ACHN (cell line): ENCODE measurements at places on chromosomes 1 and 21.
A peak's percentile ranks its signal among the peaks of the same experiment; 100 is the strongest.

- no peak for DNase-seq
These were observed 96.0 kb downstream of the ASH1L start for GRCh38 chr1:155466617-155466972.

DNA sequence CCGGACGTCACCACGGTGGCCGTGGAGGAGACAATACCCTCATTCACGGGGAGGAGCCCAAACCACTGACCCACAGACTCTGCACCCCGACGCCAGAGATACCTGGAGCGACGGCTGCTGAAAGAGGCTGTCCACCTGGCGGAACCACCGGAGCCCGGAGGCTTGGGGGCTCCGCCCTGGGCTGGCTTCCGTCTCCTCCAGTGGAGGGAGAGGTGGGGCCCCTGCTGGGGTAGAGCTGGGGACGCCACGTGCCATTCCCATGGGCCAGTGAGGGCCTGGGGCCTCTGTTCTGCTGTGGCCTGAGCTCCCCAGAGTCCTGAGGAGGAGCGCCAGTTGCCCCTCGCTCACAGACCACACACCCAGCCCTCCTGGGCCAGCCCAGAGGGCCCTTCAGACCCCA is 7.0 kb downstream of the TNFRSF14 start:
- no peak for DNase-seq

DNA sequence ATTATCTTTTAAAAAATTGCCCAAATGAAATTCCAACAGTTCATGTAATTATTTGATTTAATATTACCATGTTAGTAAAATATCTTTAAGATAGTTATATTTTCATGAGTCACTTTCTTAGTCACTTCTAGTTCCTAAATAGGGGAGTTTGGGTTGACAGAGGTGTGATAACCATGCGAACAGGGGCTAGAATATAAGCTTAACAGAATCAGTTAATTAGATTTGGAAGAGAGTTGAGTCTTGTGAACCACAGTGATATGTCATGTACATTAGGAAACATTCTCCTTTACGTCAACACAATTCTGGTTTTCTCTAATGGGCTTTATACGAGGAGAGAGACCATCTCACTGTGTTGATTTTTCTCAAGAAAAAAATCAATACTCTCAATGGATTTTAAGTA is 64.8 kb upstream of the ZNF281 start:
- no peak for DNase-seq

GRCh38 chr1:80566123-80566522 is 1234.6 kb upstream of the ADGRL2 start:
- no peak for DNase-seq

GRCh38 chr1:85195703-85196102 is 5.1 kb downstream of the SYDE2 start:
- DNase-seq: no peak

DNA sequence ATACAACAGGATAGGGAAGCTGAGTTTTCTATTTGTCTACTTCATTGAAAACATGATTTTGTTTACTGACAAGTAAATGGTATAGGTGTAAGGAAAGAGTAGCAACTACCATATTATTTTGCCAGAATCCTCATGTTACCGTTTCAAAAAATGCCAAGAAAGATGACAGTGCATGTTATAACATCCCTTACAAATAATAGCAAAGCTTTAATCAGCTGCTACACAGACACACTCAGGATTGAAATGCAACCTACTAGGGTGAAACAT is 331.5 kb downstream of the CHRM3 start:
- DNase-seq: no peak

DNA sequence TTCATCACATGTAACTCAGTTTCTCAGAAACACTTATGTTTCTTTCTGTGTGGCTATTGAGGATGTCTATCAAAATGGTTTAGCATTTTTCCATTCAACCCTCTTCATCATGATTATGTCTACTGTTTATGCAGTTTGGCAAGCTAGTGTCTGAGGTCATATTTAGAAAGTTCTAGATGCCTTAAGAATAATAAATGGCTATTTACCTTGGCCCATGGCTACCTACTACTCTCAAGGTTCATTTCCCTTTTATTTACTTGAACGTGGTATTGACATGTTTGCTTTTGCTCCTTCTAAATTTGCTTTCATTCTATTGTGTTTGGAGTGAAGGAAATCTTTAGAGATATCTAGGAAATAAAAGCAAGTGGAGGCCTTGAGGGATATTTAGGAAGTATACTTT is 193.7 kb upstream of the OLFM3 start:
- DNase-seq: no peak

- DNase-seq: peak; percentile 52
These were observed 45.7 kb downstream of the ZC3H11B start for GRCh38 chr1:219566951-219567947.

DNA sequence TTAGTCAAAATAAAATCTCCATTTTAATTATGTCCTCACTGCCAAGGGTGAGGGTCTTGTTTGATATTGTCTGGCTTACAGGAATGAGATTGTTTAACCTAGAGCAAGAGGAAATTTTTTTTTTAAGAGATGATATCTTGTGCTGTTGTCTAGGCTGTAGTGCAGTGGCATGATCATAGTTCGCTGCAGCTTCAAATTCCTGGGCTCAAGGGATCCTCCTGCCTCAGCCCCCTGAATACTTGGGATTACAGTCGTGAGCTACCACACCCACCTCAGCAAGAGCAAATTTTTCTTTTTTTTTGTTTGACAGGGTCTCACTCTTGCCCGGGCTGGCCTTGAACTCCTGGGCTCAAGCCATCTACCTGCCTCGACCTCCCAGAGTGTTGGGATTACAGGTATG is 84.6 kb downstream of the DISP1 start:
- DNase-seq: no peak

DNA sequence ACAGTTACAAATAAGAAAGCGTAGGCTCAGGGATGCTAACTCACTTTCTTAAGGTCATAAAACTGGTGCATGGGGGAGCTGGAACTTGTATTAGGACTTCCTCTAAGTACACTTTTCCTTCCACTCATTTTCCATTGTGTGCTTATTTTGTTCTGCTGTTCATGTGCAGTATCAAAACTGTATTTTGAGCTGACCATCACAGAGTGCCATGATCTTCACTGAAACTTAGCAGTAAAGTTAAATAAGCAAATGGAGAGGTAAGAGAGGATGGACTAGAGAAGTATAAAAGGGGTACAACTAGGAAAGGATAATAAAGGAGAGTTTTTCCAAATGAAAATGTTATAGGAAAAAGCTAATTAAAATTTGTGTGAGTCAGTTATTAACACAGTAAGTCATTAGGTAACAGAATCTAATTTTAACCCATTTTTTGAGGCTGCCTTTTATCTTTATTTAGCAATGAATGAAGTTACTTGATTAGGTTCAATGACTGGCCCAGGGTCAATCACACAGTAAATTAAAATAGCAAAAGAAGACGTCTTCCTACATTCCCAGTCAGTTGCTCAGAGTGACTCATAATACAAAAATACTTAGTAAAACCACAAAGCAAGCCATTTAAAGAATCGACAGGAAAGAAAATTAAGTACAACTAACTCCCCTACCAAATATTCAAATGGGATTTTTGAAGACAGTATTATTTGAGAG is 165.8 kb upstream of the C1orf105 start:
- DNase-seq: peak; percentile 88

DNA sequence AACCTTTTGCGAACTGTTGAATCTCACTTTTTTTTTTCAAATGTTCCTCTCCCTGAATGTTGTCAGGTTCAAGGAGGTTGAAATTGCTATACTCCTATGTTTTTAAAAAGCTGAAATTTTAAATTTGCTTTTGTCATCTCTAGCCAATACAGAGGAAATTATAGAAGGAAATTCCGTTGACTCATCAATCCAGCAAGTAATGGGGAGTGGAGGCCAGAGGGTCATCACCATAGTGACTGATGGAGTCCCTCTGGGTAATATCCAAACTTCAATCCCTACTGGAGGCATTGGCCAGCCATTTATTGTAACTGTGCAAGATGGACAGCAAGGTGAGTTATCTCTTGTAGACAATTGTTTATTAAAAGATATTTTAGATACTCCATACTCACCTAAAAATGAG is 36.3 kb downstream of the GABPB2 start:
- peak; percentile 11 for DNase-seq
